ENCODE measurements at places on chromosomes 5 and 9. TPM values are rescaled to one million over a fixed set of nuclear protein-coding genes. Genes with fewer than 3 reads are reported as not detected.

TTF1 gene
- total RNA-seq, result 23.0 TPM

GRCh38 chr9:126523611-126524111 lies 90.1 kb upstream of the LMX1B start:
- H3K27me3 ChIP-seq, result peaks cover 76% of the 10 kb centered on the region
- peak overlapping the region; percentile 66 for H3K4me3 ChIP-seq
- H3K36me3 ChIP-seq, result no peaks in the 10 kb centered on the region
- peaks cover 28% of the 10 kb centered on the region for H3K4me1 ChIP-seq
- peak overlapping the region; percentile 9 for H3K27ac ChIP-seq

LCN10 gene
- 0.21 TPM for total RNA-seq

GRCh38 chr9:89933578-89933977 lies 328.8 kb downstream of the GADD45G start:
- H3K27ac ChIP-seq, result no peak overlapping the region
- H3K4me1 ChIP-seq, result peaks cover 18% of the 10 kb centered on the region
- no peaks in the 10 kb centered on the region for H3K36me3 ChIP-seq
- H3K4me3 ChIP-seq, result no peak overlapping the region
- no peak for DNase-seq

TSLP gene
- 3.7 TPM for total RNA-seq

BSPRY gene
- total RNA-seq, result 20.2 TPM

DNA sequence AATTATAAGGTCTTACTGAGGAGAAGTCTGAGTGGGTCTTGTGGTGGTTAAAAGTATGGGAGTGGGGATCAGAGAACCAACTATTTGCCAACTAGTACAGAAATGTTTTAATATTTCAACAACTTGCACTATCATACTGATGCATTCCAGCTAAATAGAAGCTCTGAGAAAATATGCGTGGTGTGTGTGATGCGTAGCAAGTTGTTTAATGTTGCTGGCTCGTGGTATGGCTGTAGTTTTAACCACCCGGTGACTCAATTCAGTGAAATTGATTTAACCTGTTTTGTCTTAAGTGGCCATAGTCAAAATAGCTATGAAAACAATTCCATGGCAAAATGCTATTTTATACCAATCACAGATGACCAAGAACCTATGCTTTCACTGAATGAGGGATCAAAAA lies 176.5 kb upstream of the SLC24A2 start:
- no peak overlapping the region for H3K4me3 ChIP-seq
- no peak for DNase-seq
- no peaks in the 10 kb centered on the region for H3K27me3 ChIP-seq
- no peak overlapping the region for H3K27ac ChIP-seq

KCNN2 gene
- total RNA-seq, result not detected

DNA sequence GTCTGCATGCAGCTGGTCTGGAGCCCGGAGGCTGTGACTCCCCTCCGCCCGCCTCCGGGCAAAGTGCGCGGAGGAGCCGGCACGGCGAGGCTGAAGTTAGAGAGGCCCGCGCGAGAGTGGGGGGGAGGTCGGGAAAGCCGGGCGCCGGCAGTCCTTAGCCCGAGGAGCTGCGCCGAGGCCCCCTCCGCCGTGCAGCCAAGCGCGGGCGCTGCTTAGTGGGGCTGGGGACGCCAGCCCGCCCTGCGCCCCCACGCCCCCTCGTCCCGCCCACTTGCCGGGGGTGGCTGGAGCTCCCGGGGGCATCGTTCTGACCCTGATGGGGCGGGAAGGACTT lies 403 bp downstream of the NINJ1 start:
- no peaks in the 10 kb centered on the region for H3K27me3 ChIP-seq
- DNase-seq, result no peak
- H3K27ac ChIP-seq, result peak overlapping the region; percentile 84
- H3K4me3 ChIP-seq, result peak overlapping the region; percentile 96
- H3K4me1 ChIP-seq, result peaks cover 86% of the 10 kb centered on the region
- H3K36me3 ChIP-seq, result peaks cover 4% of the 10 kb centered on the region

- no peak overlapping the region for H3K27ac ChIP-seq
- no peaks in the 10 kb centered on the region for H3K36me3 ChIP-seq
- no peak for DNase-seq
- no peaks in the 10 kb centered on the region for H3K27me3 ChIP-seq
- no peak overlapping the region for H3K4me3 ChIP-seq
Measured at GRCh38 chr5:173689737-173690360, 73.4 kb upstream of the BOD1 start.

- H3K27ac ChIP-seq, result no peak overlapping the region
- H3K4me1 ChIP-seq, result no peaks in the 10 kb centered on the region
- H3K36me3 ChIP-seq, result no peaks in the 10 kb centered on the region
Measured at GRCh38 chr9:108099854-108100253, 610.3 kb upstream of the KLF4 start.

AGXT2 gene
- not detected for total RNA-seq

DNA sequence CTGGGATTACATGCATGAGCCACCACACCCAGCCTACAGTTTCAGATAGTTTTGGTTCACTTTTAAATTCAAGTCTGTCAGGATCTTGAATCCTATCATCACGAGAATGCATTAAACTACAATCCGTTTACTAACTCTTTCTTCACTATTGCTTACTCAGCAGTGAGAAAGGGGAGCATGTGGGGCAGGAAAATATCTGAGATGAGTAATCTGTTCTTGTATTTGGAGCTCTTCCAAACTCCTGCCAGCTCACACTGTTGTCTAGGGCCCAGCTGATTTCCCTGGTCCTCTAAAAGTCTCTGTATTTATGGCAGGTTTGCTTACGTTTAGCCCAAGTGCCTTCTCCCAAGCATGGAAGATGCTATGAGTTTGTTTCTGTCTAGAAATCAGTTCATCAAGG lies 152.2 kb downstream of the FGF18 start:
- peaks cover 38% of the 10 kb centered on the region for H3K27me3 ChIP-seq
- no peaks in the 10 kb centered on the region for H3K4me1 ChIP-seq
- no peak for DNase-seq
- no peak overlapping the region for H3K27ac ChIP-seq

GRCh38 chr5:148457183-148457620 lies 73.4 kb downstream of the FBXO38 start:
- H3K36me3 ChIP-seq, result no peaks in the 10 kb centered on the region
- no peak overlapping the region for H3K4me3 ChIP-seq
- no peaks in the 10 kb centered on the region for H3K4me1 ChIP-seq
- no peak for DNase-seq
- peaks cover 19% of the 10 kb centered on the region for H3K27me3 ChIP-seq
- H3K27ac ChIP-seq, result no peak overlapping the region

DNA sequence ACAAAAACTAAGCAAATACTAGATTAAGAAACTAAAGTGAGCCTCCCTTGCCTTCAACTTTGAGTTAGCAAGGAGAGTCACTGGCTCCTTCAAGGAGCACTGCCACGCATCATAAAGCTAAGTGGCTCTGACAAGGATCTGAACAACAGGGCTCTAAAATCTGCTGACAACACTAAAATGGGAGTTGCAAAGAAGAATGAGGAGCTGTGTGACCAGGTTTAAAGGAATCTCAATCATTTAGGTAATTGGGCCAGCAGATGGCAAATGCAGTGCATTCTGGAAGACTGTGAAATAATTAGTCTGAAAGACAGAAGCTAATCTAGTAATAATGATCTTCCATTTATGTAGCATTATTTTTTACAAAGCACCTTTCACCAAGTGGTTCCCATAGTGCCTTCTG lies 297.0 kb upstream of the TAS2R1 start:
- H3K36me3 ChIP-seq, result peaks cover 3% of the 10 kb centered on the region
- no peak overlapping the region for H3K4me3 ChIP-seq
- no peaks in the 10 kb centered on the region for H3K4me1 ChIP-seq
- no peak for DNase-seq

GGTA1 gene
- not detected for total RNA-seq

PCDHB16 gene
- not detected for total RNA-seq

DNA sequence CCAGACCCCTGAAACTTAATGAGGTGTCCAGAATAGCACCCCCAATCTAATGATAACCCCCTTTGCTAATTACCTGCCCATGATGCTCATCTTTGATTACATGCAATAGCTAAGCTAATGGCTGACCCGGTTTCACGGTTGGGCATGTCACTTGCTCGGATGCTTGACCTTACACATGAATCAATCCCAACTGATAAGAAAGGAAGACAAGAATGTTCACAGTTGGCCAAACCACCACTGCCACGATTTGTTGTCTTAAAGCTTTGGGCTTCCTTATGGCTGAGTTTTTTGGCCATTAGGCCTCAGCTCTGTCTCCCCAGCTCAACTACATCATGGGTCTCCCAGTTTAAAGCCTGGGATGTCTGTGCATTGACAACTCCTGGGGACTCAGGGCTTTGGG lies 53.1 kb upstream of the TGFBR1 start:
- no peak overlapping the region for H3K4me3 ChIP-seq
- no peak for DNase-seq
- H3K4me1 ChIP-seq, result peaks cover 49% of the 10 kb centered on the region
- no peak overlapping the region for H3K27ac ChIP-seq

LCN9 gene
- total RNA-seq, result not detected

PCDHA13 gene
- not detected for total RNA-seq

CCT5 gene
- total RNA-seq, result 218 TPM

GRCh38 chr5:101904736-101905135 lies 391.3 kb downstream of the SLCO4C1 start:
- no peak overlapping the region for H3K4me3 ChIP-seq
- no peaks in the 10 kb centered on the region for H3K4me1 ChIP-seq
- H3K36me3 ChIP-seq, result peaks cover 2% of the 10 kb centered on the region
- DNase-seq, result no peak
- H3K27ac ChIP-seq, result no peak overlapping the region

GRCh38 chr9:33823801-33824200 lies 6.8 kb downstream of the UBE2R2 start:
- no peak overlapping the region for H3K4me3 ChIP-seq
- H3K27ac ChIP-seq, result no peak overlapping the region
- peaks cover 38% of the 10 kb centered on the region for H3K4me1 ChIP-seq
- H3K27me3 ChIP-seq, result no peaks in the 10 kb centered on the region
- peaks cover 7% of the 10 kb centered on the region for H3K36me3 ChIP-seq

- no peaks in the 10 kb centered on the region for H3K27me3 ChIP-seq
- H3K27ac ChIP-seq, result no peak overlapping the region
- no peak for DNase-seq
- H3K4me1 ChIP-seq, result no peaks in the 10 kb centered on the region
- no peaks in the 10 kb centered on the region for H3K36me3 ChIP-seq
Measured at GRCh38 chr5:21823076-21823574, 1030.0 kb downstream of the CDH12 start.

- peak overlapping the region; percentile 90 for H3K27ac ChIP-seq
- DNase-seq, result peak; percentile 81
- H3K4me3 ChIP-seq, result peak overlapping the region; percentile 71
- H3K36me3 ChIP-seq, result no peaks in the 10 kb centered on the region
Measured at GRCh38 chr9:124286292-124286931, 28.7 kb downstream of the NEK6 start.

GRCh38 chr5:67695369-67695768 lies 498.8 kb upstream of the CD180 start:
- no peaks in the 10 kb centered on the region for H3K4me1 ChIP-seq
- no peak overlapping the region for H3K4me3 ChIP-seq
- DNase-seq, result no peak

ACTBL2 gene
- total RNA-seq, result not detected

ANKHD1 gene
- total RNA-seq, result 122 TPM

ZDHHC11 gene
- 29.5 TPM for total RNA-seq

- H3K36me3 ChIP-seq, result no peaks in the 10 kb centered on the region
- no peak overlapping the region for H3K27ac ChIP-seq
- peaks cover 40% of the 10 kb centered on the region for H3K4me1 ChIP-seq
- DNase-seq, result no peak
- H3K27me3 ChIP-seq, result no peaks in the 10 kb centered on the region
Measured at GRCh38 chr5:157045601-157046000, 13.3 kb downstream of the HAVCR1 start.

PCDHB3 gene
- not detected for total RNA-seq

DNA sequence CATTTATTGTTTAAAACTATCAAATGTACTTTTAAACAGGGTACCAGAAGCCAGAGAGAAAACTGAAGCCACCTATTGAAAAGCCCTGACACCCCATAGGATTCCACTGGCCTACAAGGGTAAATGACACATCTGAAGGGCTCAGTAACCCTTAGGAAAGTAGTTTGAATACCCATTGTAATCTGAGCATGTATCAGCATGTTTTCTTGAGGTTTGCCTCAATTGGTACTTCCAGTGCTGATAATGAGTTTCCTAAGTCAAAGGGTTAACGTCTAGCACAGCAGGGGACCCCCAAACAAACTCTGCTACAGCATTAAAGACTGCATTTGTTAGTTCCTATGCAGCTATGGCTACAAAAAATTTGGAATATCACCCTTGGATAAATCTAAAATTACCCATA lies 657.1 kb downstream of the NR2F1-AS1 start:
- no peak overlapping the region for H3K27ac ChIP-seq
- H3K4me1 ChIP-seq, result no peaks in the 10 kb centered on the region
- no peaks in the 10 kb centered on the region for H3K36me3 ChIP-seq
- no peak overlapping the region for H3K4me3 ChIP-seq

DNA sequence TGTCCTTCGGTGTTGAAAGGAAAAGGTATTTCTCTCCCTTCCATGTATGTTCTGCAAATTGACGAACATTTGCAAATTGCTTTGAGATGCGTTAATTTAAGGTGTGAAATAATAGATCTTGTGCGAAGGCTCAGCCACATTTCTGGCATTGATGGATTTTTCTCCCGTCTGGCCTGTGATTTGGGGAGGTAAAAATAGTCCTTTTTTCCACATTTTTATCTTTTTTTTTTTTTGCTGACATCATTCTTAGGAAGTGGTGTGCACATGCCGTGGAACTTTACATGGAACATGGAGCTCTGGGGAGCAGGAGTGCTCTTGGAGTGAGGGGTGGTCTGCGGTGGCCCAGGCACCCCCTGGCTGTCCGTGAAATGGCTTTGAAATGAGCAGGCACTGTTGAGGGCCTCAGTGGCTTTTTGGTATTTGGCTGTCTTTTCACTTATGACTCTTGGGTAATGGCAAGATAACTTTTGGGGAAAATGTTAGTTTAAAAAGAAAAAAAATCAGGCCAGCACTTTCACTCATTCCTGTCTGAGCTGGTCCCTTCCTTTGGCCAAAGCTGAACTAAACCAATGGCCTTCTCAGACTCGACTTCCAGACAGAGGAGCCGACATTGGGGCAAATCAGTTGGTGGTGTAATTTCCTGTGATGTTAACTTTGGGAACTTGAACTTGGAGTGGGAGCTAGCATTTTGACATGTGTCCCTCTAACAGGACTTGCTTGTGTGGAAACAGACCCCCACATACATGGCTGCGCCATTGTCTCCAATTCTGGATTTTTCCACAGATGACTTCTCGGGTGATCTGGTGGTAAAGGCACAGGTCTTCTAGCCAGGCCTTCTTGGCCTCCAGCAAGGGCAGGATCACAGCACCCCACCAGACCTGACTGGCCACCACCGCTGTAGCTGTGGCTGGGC lies 4.2 kb downstream of the NEK6 start:
- H3K36me3 ChIP-seq, result peaks cover 1% of the 10 kb centered on the region
- no peak overlapping the region for H3K27ac ChIP-seq
- no peak overlapping the region for H3K4me3 ChIP-seq
- H3K27me3 ChIP-seq, result peaks cover 55% of the 10 kb centered on the region
- no peak for DNase-seq

PCDHGA9 gene
- 0.09 TPM for total RNA-seq

DNA sequence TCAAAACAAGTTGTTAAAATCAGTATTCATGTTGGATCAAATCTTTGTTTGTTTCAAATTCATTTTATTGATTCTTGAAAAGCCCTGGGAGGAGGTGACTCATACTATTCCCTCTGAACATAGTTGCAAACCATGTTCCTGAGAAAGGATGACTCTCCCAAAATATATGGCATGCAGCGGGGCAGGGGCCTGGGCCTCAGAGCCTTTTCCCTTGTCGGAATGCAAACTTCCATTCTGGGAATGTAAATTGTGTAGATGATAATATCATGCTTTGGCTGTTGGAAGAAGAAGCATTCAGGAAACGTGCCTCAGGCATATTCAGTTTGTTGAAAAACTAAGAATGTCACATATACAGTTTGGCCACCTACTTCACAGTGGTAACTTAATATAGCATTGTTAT lies 242.0 kb downstream of the AUH start:
- peaks cover 33% of the 10 kb centered on the region for H3K4me1 ChIP-seq
- DNase-seq, result no peak
- no peak overlapping the region for H3K27ac ChIP-seq
- H3K27me3 ChIP-seq, result peaks cover 17% of the 10 kb centered on the region
- no peak overlapping the region for H3K4me3 ChIP-seq

All from activated T-cell treated with anti-CD3 and anti-CD28 coated beads, Interleukin-2, amount 50 U/mL, for 72 hours (primary cell).